ENCODE measurements at places on chromosomes 5 and 9.
A peak's percentile ranks its signal among the peaks of the same experiment; 100 is the strongest.

DNA sequence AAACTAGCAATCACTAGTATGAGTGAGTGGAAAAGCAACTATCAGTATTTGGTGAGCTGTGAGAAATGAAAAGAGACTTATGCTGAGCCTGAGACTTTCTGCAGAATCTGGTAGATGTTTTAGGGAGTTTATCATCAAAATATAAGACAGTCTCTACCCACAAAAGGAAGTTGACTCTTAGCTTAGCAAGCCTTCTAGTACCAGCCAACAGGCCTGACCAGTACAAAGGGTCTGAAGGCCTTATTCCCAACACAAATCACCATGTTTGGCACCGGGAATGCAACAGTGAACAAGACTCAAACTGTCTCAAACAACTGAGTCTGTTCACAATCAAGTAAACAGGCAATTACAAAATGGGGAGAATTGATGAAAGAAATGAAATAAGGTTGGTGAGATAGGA lies 244.4 kb downstream of the CWC27 start:
- DNase-seq, result no peak

DNA sequence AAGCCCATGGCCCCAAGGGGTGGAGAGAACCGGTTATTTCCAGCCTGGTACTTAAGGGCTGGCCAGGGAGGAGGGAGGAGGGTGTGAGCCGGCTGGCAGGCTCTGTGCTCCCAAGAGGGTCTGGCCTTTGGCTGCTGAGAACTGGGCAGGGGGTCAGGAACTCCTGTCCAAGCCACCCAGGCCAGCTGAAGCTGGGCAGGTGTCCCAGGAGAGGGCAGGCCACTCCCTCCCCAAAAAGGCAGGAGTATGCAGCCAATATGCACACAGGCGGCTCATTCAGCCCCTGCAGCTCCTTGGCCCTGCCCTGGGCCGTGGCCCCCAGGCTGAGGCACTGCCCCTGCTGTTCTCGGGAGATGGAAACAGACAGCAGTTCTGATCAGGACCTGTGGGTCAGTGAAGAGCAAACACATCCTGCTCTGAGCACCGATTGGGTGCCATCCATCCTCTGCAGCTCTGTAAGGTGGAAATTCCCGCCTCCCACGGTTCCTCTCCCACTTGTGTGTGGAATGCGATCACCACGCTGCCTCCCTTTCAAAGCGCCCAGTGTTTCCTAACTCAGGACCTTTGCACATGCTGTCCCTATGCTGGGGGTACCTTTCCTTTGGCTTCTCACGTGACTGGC lies 17.1 kb upstream of the KIF12 start:
- no peak for DNase-seq

DNA sequence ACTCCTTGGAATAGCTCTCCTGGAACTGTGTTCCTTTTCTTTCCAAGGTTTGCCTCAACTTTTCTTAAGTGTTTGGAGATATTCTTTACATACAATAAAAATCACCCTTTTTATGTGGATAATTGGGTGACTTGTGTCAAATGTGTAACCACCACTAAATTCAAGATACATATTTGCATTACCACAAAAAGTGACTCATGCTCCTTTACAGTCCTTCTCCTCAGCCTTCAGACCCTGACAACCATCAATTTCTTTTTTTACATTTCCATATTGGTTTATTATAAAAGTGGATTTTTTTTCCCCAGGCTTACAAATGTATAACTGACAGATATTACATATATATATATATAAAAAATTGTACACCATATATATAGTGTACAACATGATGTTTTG lies 372.0 kb upstream of the KCNN2 start:
- DNase-seq, result no peak

DNA sequence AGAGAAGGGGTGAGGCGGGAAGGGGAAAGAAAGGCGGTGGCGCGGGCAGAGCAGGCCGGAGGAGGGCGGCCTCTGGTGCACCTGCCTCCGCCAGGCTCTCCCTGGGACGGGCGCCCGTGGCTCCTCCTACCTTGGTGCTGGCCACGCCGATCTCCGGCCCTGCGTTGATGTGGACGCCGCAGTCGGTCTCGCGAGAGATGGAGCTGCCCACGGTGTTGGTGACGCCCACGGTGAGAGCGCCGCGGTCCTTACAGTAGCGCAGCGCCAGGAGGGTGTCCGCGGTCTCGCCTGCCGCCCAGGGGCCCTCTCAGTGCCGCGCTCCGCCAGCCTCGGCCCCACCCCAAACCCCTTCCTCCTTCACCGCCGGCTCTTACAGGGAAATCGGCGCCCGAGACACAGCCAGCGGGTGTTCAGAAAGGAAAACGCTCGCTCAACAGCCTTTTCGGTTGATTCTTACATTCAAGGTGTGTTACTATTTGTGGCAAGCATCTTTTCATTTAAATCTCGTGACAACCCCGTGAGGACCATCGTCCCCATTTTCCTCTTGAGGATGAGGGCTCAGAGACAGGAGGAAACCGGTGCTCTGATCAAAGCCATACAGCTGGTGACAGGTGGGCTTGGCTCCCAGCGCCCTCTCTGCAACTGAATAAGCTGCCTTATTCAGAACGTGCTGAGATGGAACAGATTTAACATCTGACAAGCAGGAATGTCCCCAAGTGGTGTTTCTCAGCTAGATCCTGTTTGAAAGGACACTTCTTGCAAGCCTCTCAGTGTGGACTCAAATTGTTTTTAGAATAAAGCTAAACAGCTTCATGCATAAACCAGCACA lies 22.0 kb upstream of the MAPK9 start:
- DNase-seq, result no peak

DNA sequence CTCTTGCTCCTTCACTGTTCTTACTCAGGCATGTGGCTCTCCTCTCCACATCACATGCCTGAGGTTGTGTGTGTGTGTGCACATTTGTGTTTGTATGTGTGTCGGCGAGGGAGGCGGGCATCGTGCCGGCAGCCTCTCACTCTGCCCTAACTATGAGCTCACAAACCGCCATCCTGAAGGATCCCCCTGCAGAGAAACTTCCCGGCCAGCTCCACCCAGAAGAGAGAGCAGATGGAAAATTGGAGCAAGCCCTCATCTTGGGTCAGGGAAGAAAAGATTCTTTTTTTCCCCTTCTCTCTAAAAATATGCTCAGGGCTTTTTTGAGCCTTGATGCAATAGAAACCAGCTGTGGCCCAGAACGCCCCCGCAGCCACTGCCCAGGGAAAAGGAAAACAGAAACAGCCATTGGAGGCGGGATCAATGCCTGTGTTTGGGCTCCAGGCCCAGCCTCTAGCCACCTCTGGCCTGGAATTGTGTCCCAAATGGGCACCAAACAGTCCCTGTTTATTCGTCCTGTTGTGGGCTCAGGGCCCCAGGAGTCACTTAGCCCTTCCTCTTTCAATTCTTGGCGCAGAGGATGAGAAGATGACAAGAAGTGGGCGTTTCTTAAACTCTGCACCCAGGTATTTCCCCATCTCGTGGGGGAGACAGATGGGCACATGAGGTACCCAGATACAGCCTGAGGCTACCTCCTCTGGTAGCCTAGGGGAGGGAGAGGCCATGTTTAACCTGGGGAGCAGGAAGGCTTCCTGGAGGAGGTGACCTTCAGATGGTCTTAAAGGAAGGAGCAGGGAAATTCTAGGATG lies 151.5 kb downstream of the RGS3 start:
- peak; percentile 66 for DNase-seq

GRCh38 chr9:35618854-35619799 lies 914 bp upstream of the CD72 start:
- no peak for DNase-seq

DNA sequence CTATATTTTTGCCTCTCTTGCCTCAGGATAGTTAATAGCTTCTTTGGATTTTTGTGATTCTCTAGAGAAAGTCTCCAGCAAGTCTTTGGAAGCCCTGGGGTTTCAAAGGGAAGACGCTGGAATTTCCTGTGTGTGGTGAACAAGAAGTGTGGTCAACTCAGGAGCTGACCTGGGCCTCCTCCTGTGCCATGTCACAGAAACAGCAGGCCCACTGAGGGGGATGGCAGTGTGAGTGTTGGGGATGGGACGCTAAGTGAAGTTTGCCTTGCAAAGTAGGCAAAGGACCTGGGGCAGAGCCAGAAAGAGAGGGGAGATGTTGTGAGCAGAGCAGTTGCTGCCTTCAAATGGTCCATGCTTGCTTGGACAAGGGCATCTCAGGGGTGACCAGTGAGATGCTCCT lies 226.3 kb downstream of the DMRT2 start:
- no peak for DNase-seq

DNA sequence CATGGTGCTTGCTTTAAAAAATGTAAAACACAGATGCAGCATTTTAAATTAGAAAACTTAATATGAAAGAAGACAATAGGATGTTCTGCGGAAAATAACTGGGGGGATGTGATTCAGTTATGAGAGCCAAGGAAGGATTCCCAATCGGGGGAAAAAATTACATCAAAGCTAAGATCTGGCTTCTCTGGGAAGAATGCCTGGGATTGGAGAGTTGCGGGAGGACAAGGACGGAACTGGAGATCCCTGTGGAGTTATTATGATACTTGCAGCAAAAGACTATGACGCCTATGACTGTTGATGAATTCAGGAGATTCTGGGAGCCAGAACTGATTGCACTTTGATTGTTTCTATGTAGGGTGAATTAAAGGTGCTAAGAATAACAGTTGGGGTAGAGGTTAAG lies 24.6 kb downstream of the MTX3 start:
- DNase-seq, result no peak

DNA sequence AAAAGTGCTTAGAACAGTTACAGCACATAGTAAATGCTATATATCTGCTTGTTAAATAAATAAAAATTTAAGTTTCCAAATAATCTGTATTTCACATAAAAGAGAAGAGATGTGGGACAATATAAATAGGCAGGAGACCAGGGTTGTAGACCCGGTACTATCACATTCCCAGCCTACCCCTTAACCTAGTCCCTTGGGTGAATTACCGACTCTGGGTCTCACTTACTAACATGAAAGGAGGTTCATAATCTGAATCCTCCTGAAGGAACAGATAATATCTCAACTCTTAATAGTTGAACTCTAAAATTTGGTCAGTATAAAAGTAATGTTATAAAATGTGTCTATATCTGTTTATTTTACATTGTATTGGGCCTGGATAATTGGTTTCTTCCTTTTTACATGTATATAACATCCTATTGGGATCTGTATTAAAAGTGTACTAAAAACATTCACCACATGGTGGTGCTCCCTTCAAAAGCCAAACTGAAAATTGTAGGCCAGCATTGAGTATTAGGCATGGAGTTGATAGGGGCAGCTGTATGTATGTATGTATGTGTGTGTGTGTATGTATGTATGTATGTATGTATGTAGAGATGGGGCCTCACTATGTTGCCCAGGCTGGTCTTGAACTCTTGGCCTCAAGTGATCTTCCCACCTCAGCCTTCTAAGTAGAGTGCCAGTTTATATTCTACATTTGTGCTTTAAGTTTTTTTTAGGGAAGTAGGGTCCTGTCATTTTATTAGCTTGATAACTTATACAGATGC lies 64.2 kb upstream of the ABL1 start:
- DNase-seq, result no peak

DNA sequence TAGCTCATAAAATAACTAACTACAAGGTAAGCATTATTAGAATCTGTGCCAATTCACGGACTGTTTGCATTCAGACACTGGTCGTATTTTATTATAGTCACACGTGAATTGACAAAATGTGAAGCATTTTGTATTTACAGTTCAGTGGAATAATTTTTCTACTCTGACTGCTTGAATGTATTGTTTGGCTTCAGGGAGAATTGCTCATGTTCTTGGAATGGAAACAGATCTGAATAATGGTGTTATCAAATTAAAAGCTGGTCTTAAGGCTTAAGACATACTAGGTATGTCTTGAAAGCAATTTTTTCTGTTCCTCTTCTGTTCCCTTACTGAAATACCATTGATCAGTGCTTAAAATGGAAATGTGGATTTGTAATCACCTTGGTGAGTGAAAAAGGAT lies 543.7 kb upstream of the TLE4 start:
- no peak for DNase-seq

GRCh38 chr9:135982499-135983207 lies 21.5 kb upstream of the UBAC1 start:
- no peak for DNase-seq

DNA sequence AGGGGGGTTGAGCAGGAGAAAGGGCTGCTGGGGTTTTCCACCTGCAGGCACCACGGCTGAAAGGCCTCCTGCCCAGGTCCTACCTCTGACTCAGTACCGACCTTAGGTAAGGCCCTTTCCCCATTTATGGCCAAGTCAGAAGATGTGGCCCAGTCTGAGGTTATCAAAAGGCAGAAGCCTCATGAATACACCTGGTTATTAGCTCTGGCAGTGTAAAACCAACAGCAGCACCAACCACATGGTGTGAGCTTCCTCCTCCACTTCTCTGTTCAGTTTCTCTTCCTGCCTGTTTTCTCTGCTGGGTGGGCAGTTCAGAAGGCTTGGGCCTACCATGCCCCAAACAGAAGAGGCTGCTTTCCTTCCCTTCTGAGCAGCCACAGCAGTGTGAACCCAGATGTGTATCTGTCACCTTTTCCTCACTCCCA lies 86.9 kb downstream of the UGCG start:
- no peak for DNase-seq

DNA sequence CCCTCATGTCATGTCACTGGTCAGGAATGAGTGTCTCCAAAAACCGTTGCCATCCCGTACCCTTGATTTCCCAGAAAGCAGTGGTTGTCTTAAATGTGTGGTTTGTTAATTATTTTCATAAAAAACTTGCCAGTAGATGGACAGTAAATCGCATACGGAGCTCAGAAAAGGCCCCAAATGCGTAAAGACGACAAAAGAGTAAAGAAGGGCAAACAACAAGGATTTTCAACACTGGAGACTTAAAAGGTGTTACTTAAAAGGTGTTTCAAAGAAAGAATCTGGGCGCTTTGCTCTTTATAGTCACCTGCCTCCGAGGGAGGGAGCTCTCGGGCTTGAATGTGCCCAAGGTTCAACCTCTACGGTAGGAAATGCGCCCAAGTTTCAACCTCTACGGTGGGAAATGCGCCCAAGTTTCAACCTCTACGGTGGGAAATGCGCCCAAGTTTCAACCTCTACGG lies 734 bp downstream of the KIF27 start:
- no peak for DNase-seq

GRCh38 chr5:178113841-178114324 lies 551 bp downstream of the N4BP3 start:
- no peak for DNase-seq

- DNase-seq, result no peak
Measured at GRCh38 chr9:93657331-93658111, 81.1 kb downstream of the PHF2 start.

GRCh38 chr5:118371973-118372831 lies 616.1 kb downstream of the DTWD2 start:
- DNase-seq, result no peak

- DNase-seq, result no peak
Measured at GRCh38 chr5:179930788-179931473, 23.2 kb upstream of the TBC1D9B start.

DNA sequence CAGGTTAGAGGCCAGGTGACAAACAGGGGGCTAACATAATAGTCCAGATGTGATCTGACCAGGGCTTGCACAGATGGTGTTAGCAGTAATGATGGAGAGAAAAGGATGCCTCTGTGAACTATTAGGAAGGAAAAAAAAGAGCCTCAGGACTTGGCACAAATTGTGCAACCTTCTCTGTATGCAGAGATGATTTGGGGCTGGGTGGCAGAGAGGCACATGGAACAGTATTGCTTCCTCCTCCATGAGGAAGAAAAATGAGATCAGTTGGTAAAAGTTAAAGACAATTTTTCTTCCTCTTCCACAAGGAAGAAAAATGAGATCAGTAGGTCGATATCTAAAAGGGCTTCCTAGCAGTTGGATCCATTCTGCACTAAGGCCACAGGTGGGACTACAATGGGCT lies 13.9 kb upstream of the ANXA6 start:
- DNase-seq, result no peak
